ENCODE measurements at places on chromosomes 7 and 10.

- no peak for DNase-seq
Measured at GRCh38 chr10:14456870-14457266, 126.1 kb upstream of the FRMD4A start.

- no peak for DNase-seq
Measured at GRCh38 chr7:126057979-126058378, 1128.4 kb upstream of the POT1 start.

- no peak for DNase-seq
Measured at GRCh38 chr10:45373576-45374349, at the start of gene ALOX5. ALOX5 (plus strand) TSS chr10:45374216; CDS start chr10:45374280, 64 bp downstream.

DNA sequence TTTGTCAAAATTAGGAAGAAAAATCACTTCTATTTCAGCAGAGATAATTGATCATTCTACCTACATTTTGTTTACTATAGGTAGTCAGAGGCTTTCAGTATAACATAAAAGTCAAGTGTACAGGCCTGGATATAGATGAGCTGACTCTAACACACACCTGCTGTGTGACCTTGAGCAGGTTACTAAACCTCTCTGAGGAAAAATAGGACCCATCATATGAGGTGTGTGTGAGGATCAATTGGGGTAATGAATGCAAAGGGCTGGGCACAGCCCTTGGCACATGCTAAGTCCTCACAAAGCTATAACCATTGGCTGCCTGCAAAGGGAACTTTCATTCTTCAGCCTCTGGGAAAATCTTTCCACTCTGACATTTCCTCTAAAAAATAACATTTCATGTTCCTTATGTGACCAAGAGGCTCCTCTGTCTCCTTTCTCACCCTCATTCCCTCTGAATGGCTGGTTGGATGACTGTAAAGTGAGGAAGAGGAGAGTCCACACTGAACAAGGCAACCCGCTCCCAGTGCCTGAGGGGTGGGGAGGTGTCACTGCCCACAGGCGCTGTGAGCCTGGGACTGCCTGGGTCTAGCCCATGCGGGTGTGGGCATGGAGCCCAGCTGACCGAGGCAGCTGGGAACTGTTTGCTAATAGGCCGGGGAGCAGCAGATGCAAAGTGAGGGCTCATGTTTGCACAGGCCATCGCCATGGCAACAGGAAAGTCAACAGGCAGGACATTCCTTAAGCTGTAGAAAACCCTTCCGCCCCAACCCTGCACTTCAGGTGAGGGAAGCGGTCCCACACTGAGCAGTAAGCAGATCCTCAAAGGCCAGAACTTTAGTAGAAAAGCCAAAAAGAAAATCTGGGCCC is 36.8 kb downstream of the MYOF start:
- peak; percentile 99 for DNase-seq

DNA sequence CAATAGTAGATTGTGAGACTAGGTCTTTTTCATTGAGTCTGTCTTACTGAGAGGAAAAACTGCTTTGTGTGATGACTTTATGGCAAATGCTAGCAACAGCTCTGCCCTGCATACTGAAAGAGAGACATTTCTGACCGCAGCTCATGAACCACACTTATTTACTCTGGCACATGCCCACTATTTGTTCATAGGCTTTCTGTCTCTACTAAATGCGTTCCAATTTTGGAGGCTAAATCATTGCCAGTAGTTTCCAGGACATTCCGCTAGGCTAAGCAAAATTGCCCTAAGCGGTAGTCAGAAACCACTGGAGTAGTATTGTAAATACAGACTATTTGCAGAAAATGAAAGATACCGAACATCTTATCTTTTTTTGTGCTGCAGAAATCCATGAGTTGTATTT is 55.6 kb upstream of the DLX6 start:
- no peak for DNase-seq

- no peak for DNase-seq
Measured at GRCh38 chr7:134435161-134435920, 23.6 kb downstream of the AKR1B1 start.

GRCh38 chr7:142770661-142771352 is at the start of gene PRSS2:
PRSS2 (plus strand) TSS chr7:142770970; CDS start chr7:142770983, 13 bp downstream.
- no peak for DNase-seq

GRCh38 chr7:146176860-146177259 is 60.3 kb downstream of the CNTNAP2 start:
- no peak for DNase-seq

DNA sequence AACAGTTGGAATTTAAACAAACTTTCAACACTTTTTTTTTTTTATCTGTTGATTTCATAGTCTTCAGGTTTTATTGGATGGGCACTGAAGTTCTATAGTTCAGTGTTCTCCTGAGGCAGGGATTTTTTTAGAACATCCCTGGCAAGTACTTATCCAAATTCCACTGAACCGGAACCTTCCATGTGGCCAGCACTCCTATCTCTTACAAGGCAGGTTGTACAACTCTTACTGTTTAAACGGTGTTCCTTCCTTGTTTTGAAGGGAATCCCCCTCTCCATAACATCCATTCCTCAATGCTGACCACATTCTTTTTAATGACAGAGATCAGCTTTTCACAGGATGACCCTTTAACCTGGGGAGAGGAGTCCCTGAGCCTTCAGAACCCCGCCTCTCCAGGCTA is 238.9 kb upstream of the CTBP2 start:
- DNase-seq, result no peak

GRCh38 chr7:29287366-29287765 is 92.8 kb downstream of the CHN2 start:
- peak; percentile 93 for DNase-seq
